ENCODE measurements at places on chromosomes 7 and 10.

- peak; percentile 27 for DNase-seq
Observed at GRCh38 chr7:139059905-139060304, 24.1 kb upstream of the ZC3HAV1L start.

- no peak for DNase-seq
Observed at GRCh38 chr7:115475761-115476385, 554.0 kb downstream of the MDFIC start.

- peak; percentile 89 for DNase-seq
Observed at GRCh38 chr7:47039904-47040303, 542.0 kb downstream of the TNS3 start.

DNA sequence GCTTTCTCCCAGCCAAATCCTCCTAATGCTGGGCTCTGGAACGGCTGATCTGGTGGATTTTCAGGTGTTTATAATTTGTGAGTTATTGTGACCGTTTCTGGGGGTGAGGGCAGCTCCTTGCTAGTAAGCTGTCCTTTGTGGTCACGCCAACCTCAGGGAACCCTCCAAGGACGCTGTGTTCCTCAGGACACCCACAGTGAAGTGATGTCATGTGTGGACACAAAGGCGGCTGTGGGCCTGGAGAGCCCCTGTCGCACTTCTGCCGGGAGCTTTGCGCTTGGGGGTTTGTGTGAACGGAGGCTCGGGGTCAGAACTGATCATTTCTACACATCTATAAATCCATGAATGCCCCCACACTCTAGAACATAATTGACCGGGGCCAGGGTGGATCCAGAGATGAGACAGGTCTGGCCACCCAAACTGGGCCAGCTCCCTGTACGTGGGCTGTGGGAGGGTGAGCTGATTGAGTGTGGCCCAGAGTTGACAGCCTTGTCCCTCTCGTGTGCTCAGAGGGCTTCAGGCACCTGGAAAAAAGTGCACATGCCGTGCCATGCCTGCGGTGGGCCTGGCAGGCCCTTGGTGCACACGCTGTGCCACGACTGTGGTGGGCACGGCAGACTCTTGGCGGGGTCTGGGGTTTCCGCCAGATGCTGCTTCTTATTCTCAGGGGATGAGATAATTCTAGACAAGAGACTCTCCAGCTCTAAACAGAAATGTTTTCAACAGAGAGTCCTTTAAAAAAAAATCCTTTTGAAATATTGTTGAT is 130.2 kb downstream of the VIPR2 start:
- no peak for DNase-seq

DNA sequence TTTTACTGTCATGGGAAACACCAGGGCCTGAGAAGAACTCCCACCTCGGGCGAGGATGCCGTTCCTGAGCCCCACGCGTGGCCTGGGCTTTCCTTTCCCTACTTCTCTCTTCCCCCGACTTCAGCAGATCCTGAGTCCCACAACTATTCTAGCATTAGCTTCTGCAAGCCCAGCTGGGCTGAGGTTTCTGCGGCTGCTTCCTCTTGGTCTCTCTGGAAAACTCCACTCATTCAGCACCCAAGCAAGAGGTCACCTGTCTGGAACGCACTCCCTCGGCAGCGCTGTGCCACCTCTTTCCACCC is 761 bp upstream of the DOCK1 start:
- no peak for DNase-seq

- DNase-seq = peak; percentile 92
Observed at GRCh38 chr10:76428551-76429367, 997.3 kb downstream of the LRMDA start.

DNA sequence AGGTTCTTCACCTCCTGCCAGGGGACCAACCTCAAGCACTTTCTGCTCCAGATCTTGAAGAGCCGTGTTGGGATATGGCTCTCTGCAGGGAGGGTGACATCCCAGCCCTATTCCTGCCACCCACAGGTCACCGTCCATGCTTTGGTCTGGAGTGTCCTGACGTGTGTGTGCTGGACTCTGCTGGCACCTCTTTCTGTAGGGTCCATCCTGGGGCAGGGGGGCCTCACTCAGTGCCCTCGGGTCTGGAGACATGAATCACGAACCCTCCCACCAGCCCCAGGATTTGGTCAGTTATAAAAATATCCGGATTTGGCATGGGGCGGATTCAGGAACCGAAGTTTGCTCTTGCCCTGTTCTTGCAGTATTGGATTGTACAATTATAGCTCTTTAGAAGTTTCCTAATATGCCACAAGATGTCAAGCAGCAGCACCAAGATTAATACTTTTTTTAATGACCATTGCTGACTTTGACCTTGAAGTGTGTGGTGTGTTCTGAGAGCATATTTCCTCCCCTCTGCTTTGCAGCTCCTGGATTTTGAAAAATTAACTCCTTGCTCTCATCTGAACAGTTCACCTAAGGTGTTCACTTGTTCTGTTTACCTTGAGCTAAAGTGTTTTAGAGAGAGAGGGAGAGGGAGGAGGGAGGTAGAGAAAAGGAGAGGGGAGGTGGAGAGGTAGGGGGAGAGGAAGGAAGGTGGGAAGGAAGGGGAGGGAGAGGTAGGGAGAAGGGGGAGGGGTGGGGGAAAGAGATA is 95.4 kb upstream of the SHH start:
- no peak for DNase-seq

- DNase-seq = peak; percentile 94
Observed at GRCh38 chr7:117157241-117158209, 165.3 kb downstream of the WNT2 start.

All from fibroblast of pulmonary artery (primary cell).